ENCODE measurements at places on chromosomes 1 and 21. TPM values are rescaled to one million over a fixed set of nuclear protein-coding genes. Genes with fewer than 3 reads are reported as not detected.

The ATP1A2 gene
- total RNA-seq: 0.23 TPM

The MLLT11 gene
- total RNA-seq: 0.24 TPM

DNA sequence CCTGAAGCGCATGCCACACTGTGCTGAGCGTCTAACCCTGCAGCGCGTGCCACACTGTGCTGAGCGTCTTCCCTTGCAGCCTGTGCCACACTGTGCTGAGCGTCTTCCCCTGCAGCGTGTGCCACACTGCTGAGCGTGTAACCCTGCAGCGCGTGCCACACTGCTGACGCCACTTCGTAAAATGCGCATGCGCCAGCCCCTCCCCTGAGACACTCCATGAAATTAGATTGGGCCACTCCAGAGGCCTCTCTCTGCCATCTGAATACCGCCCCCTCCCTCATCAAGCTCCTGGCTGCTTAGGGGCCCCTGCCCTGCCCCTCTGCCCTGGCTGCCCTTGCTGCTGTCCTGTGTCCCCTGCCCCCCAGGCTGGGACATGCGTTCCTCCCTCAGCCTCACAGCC, 84.8 kb downstream of the POFUT2 start:
- no peaks in the 10 kb centered on the region for H3K4me1 ChIP-seq
- no peaks in the 10 kb centered on the region for H3K27me3 ChIP-seq
- DNase-seq: no peak
- H3K4me3 ChIP-seq: no peak overlapping the region
- H3K36me3 ChIP-seq: no peaks in the 10 kb centered on the region

- H3K4me3 ChIP-seq: no peak overlapping the region
- no peak for DNase-seq
- H3K27ac ChIP-seq: no peak overlapping the region
- H3K36me3 ChIP-seq: no peaks in the 10 kb centered on the region
Observed at GRCh38 chr21:40568807-40569206, 278.2 kb downstream of the DSCAM start.

GRCh38 chr1:48261881-48262400, 39.4 kb downstream of the SLC5A9 start:
- no peak overlapping the region for H3K4me3 ChIP-seq
- no peak for DNase-seq
- H3K27ac ChIP-seq: no peak overlapping the region
- no peaks in the 10 kb centered on the region for H3K4me1 ChIP-seq
- H3K36me3 ChIP-seq: no peaks in the 10 kb centered on the region
- H3K27me3 ChIP-seq: no peaks in the 10 kb centered on the region

All from right lobe of liver (tissue), 6 donors.